ENCODE measurements at places on chromosomes 5 and 9.
A peak's percentile ranks its signal among the peaks of the same experiment; 100 is the strongest.

DNA sequence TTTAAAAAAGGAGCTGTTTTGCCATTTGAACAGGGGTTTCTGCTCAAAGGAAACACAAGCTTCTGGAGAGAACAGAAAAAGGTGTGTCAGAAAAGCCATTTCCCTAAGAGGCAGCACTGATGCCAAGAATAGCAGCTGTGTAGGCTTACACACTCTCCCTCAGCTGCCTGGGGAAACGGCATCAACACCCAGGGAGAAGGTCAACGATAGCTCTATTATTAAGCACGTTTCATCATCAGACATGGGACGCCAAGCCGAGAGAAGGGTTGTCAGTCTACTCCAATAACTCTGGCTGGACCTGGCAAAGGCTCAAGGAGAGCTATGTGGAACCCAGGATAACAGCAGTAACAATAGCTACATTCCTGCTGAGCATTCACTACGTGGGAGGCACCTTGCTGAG is 314.2 kb downstream of the CDK5RAP2 start:
- no peak for DNase-seq

GRCh38 chr9:84978661-84979060 is 309.1 kb downstream of the NTRK2 start:
- DNase-seq: no peak

GRCh38 chr9:117153021-117153420 is 261.8 kb downstream of the ASTN2 start:
- peak; percentile 34 for DNase-seq

DNA sequence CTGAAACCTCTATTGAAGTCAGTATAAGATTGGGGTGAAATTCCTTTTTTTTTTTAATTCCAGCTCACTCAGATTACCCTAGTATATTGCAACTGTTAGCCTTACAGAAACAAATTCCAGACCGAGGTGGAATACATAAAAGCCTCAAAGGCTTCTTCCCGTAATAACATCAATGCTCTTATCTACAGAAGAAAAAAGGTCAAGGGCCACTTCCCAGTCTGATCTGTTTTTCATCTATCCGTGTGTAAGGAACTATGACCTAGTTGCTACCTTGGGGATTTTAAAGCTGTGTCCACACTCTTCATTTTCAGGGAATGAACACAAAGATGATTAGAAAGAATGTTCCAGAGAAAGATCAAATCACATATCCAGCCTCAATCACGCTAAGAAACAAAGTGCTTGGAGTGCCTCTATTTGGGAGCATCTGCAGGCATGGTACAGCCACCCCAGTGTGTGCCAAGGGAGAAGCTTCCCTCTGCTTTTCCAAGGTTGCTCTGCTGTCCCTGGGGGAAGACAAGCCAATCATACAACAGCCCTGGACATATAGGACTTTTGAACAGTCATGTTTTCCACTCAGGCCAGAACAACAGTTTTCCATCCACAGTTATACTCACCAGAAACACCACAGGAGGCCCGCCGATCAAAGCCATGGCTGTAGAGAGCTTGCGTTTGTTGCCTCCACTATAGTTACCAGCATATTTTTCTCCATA is 23.5 kb downstream of the NIPSNAP3B start:
- no peak for DNase-seq

GRCh38 chr9:81264516-81264915 is 424.8 kb downstream of the TLE1 start:
- no peak for DNase-seq

DNA sequence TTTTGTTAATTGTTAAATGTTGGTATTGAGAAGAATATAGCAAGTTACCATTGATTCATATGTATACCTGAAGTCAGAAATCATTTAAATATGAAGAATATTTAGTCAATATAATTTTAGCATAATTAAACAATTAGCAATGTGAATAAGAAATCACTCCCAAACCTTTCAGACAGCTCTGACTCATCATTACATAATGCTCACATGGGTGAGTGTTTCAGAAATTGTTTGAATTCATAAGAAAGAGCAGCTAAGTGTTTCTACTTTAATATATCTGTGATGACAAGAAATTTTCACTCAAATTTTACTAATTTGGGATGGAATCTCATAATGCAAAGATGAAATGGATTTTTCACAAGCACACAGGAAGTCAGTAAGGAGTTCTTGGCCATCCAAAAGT is 42.0 kb upstream of the CDC42SE2 start:
- peak; percentile 55 for DNase-seq

GRCh38 chr5:64301566-64301965 is 135.9 kb downstream of the RNF180 start:
- no peak for DNase-seq

DNA sequence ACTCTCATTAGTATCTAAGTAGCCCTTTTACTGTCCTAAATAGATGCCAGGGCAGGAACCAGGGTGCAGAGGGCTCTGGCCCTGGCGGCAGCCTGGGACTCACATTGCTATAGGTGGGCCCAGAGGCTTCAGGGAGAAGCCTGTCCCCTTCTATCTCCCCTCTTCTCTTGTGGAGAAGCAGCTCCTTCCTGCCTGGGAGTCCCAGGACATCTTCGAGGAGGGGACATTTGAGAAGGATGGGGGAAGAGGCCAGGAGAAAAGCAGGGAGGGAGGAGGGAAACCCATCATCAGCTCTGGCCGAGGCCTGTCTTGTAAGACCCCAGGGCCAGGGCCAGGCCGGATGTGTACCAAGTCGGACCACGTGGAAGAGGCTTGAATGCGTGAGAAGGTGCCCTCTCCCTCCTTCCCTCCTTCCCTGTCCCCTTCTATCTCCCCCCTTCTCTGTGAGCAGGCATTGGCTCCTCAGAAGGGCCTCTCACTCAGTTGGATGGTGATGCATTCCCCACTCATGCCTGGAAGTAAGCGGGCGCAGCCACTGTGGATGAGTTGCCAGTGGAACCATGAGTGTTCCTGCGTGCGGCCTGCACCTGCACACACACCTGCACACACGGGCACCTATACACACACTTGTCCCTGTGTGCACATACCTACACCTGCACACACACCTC is 20.7 kb upstream of the LPCAT1 start:
- DNase-seq: no peak

- no peak for DNase-seq
These were observed 118.3 kb upstream of the MVB12B start for GRCh38 chr9:126208216-126208758.

DNA sequence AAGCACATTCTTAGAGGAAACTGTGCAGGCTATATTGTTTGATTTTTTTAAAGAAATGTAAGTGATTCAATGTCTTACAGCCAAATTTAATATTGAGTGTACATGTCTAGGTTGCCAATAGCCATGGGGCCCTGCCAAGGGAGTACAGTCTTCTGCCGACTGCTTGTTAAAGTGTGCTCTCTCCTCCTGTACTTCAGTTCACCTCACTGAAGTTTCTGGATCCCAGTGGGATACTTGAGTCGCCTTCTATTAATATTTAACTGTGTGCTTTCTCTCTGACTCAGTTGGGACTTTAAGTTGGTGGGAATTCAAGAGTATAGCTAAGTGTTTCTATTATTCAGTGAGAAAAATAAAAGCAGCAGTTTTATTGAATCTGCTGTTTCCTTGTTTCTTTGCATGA is 44.5 kb upstream of the C5orf47 start:
- DNase-seq: no peak

DNA sequence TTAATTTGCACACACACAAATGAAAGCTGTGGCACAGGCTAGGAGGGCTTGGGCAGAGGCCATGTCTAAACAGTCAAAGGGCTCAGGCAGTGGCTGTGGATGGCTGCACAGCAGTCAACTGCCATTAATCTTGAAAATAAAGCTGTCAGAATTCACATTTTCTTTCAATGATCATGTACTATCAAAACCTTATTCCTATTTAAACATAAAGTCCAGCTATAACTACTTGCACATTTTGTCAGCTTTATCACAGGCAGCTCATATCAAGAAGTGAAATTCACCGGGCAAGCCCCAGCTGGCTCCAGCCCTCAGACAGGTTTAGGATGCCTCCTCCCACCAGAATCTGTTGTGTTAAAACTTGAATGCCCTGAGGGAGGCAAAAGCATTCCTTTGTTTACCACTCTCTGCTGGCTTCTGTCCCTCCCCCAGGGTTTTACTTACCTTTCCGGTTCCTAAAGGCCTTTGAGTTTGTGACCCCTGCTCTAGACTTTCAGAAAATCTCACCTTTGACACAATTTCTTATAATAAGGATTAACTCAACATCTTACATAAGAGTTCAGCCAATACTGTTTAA is 54.9 kb upstream of the GRAMD2B start:
- DNase-seq: peak; percentile 91

GRCh38 chr5:98940581-98940980 is 11.8 kb upstream of the CHD1 start:
- DNase-seq: no peak

DNA sequence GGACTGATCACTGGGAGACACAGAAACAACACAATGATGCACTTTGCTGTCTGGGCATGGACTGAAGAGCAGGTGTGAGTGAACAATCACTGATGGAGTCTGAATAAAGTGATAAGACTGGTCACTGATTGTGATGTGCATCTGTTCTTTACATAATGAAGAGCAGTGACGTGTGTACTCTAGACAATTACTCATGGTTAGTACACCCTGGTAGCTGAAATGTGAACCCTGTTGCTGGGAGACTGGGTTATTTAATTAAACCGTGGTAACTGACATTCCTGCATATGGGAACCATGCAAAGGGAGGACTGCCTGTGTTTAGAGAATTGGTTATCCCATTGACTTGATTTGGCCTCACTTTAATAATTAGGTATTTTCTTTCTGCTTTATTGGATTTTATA is 202.9 kb downstream of the NR2F1-AS1 start:
- DNase-seq: peak; percentile 64

Measured in RWPE1 (cell line).